ENCODE measurements at places on chromosomes 12 and 14.

DNA sequence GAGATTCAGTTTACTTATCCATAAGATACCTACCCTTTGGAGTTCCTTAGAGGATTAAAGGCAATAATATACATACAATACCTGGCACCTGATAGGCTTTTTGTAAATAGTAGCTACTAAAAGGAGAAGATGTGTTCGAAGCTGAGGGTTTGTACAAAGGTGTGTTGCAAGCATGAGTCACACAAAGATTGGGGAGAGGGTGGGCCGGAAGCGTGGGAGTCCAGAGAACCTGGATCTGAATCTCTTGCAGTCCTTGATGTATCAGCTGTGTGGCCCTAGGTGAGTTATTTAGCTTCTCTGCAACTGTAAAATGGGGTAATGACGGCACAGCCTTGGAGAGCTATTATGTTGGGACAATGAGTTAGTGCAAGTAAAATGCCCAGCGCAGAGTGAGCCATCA, 61.6 kb upstream of the PSMC1 start:
- DNase-seq: no peak

DNA sequence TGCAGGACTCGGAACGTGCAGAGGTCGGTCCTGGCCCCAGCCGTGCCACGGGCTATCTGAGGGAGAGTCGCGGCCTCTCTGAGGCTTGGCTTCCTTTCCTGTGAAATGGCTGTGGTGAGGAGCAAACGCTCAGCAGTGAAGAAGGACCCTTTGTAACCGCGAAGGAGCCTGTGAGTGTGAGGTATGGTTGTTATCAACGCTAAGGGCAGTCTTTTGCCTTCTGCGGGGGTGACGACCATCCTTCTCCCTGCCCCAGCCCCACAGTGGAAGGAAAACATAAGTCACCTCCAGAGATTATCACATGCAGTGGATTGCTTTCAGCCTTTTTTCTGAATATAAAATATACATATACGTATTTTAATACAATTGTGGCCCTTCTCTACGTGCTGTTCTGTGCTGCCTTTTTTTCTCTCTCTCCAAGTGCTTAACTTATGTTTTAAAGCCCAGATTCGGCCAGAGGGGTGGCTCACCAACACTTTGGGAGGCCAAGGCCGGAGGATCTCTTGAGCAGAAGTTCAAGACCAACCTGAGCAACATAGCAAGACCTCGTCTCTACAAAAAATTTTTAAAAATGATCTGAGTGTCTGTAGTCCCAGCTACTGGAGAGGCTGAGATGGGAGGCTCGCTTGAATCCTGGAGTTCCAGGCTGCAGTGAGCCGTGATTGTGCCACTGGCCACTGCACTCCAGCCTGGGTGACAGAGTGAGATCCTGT, 17.4 kb downstream of the TAMALIN start:
- DNase-seq: no peak

- peak; percentile 55 for DNase-seq
Measured at GRCh38 chr12:121812320-121812871, 8.6 kb downstream of the SETD1B start.

- no peak for DNase-seq
Measured at GRCh38 chr12:51705450-51705849, 114.4 kb downstream of the SCN8A start.

DNA sequence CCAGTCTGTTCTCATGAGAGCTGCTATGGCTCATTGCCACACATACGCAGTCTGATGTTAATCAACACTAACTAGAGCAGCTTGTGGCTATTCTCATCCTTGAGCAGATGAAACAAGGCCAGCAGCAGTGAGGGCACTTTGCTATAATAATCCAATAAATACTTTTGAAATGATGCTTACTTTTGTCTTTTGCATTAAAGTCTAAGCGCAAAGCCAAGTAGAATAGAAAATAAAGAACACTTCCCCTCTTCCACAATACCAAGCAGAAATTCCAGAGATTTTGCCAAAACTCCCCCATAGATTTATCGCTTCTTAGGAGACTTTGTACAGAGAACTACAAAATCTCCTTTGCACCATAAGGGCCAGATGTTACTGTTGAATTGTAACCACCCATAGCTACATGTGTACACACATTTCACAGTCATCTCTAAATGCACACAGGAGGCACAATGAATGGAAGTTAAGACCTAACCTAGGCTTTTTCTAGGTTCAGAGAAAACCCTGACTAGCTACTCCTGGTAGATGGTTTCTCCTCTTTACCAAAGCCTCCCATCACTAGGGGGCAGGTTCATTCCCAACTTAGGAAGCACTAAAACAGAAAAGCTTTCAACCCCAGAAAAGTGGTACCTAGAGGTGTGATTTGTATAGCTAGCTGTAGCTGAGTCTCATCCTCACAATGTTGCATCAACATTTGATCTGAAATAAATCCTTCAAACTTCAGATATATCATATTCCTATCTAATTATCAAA, 119.3 kb downstream of the HMGA2 start:
- no peak for DNase-seq

GRCh38 chr12:91980389-91980821, 165.2 kb downstream of the BTG1 start:
- no peak for DNase-seq

DNA sequence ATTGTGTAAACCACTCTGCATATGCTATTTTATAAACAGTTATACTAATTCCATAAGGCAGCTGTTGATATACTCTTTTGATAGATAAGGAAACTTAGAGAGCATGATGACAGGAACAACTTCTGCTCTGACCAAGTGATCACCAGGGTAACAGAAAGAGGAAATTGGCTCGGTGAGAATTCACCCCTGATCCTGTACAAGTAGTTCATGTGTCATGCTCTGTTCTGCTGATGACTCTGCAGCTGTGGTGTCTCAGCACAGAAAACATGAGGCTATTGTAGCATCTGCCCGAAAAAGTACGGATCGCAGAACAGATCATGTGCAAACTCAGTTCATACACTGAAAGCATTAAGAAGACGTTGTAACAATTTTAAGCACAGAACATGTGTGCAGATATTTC, 345.0 kb downstream of the LRIG3 start:
- DNase-seq: no peak

- no peak for DNase-seq
Measured at GRCh38 chr14:71135911-71136310, 228.7 kb downstream of the PCNX1 start.

DNA sequence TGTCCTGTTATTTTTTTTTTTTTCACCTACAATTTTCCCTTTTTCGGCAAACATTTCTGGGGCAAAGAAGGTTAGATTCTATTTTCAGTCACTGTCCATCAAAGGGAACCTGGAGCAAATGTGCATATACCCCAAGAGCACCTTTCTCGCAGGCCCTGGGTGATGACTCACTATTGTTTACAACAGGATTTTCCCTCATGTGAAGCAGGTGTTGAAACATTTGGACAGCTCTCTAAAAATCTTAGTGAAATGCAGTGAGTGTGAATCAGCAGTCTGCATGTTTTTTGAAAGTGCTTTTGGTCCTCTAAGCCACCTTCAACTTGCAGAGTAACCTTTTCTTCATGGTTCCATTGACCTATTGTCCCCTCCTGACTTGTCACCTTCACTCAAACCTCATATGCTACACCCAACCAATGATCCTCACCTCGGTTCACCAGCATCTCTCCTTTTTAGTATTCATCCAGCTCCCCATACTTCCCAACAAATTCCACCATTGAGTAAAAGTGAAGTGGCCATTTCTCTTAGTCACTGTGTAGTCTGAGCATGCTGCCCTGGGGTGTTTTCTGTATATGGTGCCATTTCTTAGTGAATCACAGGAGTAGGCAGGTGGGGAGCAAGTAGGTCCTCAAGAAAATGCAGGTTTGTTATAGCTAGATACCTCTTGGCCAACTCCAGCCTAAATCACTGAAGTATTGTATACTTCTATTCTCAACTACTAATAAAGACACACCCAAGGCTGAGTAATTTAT, 260.2 kb downstream of the BMP4 start:
- DNase-seq: no peak

GRCh38 chr12:130992448-130992847, 38.7 kb downstream of the ADGRD1 start:
- DNase-seq: no peak

DNA sequence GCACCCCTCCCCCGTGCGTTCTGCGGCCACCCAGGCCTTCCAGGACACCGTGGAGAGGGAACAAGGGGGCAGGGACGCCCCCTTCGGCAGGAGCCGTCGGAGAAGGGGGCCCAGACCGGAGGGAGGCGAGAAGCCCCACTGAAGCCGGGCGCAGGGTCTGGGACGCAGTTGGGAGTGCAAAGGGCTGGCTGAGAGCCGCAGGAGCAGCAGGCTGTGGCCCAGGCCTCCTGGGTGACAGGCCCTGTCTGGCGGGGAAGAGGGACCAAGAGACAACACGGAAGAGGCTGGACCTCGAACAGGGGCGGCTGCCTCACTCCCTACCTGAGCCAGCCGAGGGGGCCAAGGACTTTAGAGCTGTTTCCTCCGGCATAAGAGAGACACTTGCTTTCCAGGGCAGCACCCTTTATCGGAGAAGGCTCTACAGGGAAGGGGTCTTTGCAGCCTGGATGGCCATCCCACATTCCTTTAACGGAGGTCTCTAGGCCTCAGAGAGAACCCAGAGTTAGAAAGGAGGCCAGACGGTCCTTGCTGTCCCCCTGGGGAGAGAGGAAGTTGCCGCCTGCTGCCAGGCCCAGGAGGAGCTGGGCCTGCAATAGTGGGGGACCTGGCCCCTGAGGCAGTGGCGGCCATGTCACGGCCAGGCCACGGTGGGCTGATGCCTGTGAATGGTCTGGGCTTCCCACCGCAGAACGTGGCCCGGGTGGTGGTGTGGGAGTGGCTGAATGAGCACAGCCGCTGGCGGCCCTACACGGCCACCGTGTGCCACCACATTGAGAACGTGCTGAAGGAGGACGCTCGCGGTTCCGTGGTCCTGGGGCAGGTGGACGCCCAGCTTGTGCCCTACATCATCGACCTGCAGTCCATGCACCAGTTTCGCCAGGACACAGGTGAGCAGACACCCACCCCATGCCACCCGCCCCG, 1.3 kb downstream of the DTX1 start:
- no peak for DNase-seq

GRCh38 chr12:123085730-123086487, 65.0 kb downstream of the PITPNM2 start:
- DNase-seq: no peak

DNA sequence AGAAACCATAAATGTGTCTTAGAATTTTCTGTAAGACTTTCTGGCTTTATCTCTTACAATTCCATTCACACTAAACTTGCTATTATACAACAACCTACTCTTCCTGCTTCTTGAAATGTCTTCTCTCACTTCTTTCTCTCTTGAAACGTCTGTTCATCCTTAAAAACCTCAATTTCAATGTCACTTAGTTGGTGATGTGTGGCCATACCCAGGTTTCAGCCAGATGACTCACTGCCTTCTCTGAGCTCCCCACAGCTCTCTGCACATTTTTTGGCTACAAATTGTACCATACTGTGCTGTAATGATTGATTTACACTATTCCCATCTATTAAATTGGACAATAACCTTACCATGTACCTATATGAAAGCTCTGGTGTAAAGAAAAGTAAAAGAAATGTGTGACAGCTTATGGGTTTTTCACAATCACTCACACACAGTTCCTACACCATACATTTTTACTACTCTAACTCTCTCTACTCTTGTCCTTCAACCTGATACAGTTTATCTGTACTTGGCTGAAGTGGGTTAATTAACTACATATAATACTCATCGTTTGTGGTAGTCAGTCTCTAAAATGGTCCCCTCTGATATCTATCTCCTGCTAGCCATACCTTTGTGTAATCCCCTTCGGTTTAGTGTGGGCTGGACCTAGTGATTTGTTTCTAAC, 222.1 kb downstream of the NELL2 start:
- no peak for DNase-seq

DNA sequence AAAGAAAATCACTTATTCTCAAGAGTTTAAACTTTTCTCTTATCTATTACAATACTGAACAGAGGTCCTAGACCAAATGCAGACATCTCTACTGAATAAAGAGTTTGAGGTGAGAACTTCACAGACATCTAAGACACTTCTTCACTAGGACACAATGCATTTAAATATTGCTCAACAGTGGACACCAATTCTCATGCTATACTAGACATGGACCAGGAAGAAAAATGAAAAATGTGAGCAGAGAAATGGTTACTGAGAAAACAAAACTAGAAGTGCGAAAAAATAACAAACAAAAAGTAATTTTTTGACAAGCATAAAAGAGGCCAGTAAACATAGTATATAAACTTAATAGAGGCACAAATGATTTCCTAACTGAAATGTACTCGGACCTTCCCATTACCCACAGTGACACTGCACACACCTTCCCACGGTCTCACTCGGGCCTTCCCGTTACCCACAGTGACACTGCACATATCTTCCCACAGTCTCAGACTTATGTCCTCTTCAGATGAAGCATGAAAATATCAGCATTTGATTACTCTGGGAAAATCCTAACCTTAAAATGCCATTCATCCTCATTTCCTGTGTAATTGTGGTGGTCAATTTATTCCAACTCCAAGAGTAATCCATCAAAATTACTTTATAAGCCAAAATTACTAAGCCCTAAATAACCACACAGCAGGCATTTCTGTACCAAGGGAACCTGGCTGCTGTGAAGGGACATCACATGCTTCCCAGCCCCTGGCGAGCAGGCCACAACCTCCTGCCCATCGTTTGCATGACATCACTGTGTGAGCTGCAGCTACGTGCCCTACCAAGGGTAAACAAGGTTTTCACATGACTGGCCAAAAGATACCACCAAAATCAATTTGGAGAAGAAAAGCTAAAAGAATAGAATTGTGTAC, 6.4 kb downstream of the SLC15A4 start:
- no peak for DNase-seq

DNA sequence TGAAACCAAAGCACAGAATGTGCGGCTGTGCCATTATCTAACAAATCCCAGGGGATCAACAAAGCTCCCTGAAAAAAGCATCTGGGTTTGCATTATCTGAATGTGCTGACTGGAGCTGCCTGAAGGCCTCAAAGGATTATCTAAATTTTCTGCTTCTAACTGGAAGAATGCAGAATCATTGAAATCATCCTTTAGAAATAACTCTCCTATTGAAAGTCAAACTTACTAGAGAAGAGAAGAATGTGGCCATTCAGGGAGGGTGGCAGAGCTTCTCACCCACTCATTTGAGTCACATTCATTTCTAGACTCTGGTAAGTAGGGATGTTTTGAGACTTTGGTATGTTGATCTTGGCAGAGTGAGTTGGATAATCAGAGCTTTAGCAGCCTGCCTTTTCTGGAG, 220.6 kb upstream of the RGS6 start:
- DNase-seq: no peak

- DNase-seq: no peak
Measured at GRCh38 chr14:74469548-74470518, 23.3 kb downstream of the NPC2 start.

GRCh38 chr12:122726080-122726558, 4.5 kb downstream of the HCAR1 start:
- DNase-seq: peak; percentile 21
